Gastroesophageal sphincter (tissue), 4 donors: ENCODE measurements at places on chromosomes 2 and 18. TPM values are rescaled to one million over a fixed set of nuclear protein-coding genes. Genes with fewer than 3 reads are reported as not detected.

GRCh38 chr2:176924909-176925534 lies 287.6 kb upstream of the HNRNPA3 start:
- ATAC-seq: no peak

- ATAC-seq: no peak
Observed at GRCh38 chr2:238338710-238339394, 18.5 kb downstream of the TRAF3IP1 start.

DNA sequence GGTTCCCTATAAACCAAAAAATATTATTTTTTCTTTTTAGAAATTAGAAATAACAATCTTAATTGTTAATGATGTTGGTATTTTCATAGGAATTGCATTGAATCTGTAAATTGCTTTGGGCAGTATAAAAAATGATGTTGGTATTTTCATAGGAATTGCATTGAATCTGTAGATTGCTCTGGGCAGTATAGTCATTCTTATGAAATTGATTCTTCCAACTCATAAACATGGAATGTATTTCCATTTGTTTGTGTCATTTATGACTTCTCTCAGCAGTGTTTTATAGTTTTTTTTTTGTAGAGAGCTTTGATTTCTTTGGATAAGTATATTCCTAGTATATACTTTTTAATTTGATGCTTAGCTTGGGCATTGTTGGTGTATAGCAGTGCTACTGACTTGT lies 82.0 kb upstream of the NT5C1B start:
- no peak for ATAC-seq

DNA sequence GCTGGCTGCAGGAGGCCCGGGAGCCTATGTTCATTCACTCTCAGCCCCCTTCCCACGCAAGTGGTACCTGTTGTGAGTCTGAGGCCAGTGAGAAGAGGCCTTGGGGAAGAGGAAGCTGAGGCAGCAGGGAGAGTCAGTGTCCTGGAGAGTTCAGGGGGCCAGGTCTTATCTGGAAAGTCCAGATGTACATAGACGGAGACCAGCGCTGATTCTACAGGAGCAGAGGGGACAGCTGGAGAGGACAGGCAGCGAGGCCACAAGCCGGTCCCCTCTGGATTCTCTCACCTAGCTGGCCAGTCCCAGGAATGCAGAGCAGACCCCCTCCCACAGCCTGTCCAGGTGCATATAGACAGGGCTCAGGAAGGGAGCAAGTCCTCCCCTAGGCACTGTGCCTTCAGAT lies 29.1 kb upstream of the SELENOI start:
- no peak for ATAC-seq

GRCh38 chr2:201644001-201644400 lies 698 bp upstream of the TMEM237 start:
- ATAC-seq: peak; percentile 52

The DSG4 gene
- total RNA-seq: not detected

The CNTNAP5 gene
- total RNA-seq: 3.2 TPM

The CCDC102B gene
- 15.1 TPM for total RNA-seq

The CAPN13 gene
- total RNA-seq: not detected
